ENCODE measurements at places on chromosomes 2 and 18.
A peak's percentile ranks its signal among the peaks of the same experiment; 100 is the strongest.

DNA sequence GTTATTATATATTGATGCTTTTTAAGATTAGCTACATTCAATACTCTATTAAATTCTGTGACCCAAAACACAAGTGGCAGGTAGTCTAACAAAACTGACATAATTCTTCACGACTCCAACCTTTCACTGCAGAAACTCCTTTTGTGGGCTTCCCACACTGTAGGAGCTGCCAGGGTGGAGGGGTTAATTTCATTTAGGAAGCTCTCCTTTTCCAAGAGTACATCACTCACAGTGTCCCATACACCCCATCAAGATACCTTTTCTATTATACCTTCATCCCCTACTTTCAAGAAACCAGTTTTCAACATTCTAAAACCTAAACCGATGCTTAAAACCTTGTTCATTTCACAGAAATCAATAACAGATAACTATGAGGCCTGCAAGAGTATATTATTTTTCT, 825 bp downstream of the THUMPD2 start:
- no peak for DNase-seq

GRCh38 chr18:61666876-61667590, 225.8 kb downstream of the RNF152 start:
- DNase-seq: peak; percentile 25

DNA sequence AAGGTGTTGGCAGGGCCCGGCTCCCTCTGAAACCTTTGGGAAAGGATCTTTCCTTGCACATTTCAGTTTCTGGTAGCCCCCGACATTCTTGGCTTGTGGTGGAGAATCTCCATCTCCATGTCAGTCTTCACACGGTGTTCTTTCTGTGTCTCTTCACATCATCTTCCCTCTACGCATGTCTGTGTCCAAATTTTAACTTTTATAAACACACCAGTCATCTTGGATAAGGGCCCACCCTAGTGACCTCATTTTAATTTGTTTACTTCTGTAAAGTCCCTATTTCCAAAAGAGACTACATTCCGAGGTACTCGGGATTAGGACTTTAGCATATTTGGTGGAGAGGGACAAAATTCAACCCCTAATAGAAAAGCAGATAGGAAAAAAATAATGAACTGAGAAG, 138.4 kb downstream of the GALNT3 start:
- DNase-seq: no peak

DNA sequence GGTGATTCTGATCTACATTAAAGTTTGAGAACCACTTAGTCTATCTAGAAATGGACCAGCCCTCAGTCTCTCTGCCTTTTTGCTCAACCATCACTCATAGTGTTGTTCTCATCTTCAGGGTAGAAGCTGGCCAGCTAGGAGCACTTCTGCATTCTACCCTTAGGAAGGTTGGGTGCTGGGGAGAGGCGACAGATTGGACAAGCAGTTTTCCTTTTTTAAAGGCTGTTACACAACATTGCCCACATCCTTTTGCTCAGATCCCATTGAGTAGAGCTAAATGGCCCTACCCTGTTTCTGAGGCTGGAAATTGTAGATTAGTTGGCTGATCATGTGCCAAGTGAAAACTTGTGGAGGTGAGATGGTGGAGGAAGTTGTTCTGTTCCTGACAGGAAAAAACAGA, 35.6 kb downstream of the OSBPL6 start:
- DNase-seq: no peak

DNA sequence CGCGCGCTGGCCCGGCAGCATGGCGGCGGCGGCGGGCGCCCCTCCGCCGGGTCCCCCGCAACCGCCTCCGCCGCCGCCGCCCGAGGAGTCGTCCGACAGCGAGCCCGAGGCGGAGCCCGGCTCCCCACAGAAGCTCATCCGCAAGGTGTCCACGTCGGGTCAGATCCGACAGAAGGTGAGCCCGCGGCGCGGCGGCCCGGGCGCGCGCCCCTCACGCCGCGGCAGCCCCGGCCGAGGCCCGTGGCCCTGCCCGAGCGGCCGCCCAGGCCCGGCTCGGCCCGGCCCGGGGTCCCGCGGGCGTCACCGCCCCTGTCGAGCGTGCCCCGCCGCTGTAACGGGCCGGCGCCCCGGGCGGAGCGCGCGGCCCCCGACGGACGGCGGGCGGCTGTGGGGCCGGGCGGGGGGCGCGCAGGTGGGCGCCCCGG, 218 bp downstream of the DGKD start:
- DNase-seq: no peak

- DNase-seq: no peak
Measured at GRCh38 chr2:172208791-172209325, 106.2 kb upstream of the DLX2 start.

DNA sequence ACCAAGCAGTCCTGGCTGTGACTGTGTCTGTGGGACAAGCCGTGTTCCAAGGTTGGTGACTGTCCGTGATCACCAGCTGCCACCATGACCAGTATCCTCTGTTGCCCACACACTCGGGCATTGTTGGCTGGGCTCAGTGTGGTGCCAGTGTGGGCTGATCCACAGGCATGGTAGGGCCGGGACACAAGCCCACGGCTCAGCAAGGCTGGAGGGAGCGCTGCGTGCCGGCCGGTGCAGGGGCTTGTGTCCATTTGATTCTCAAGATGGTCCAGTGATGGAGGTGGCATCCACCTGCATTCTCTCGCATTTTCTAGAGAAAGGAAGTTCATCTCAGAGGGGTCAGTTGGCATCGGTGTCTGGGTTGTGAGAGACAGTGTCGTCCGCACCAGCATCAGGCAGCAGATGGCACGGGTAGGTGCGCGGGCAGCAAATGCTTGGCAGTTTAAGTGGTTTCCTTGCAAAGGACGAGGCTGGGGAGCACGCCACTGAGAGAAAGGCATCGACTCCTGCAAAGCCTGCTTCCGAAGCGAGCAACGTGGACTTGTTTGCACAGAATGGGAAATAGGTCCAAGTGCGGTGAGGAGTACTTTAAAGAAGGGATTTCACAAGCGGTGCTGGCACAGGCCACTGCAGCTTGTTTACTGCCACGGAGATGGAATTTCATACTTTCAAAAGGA, 20.9 kb downstream of the TWIST2 start:
- no peak for DNase-seq

- DNase-seq: peak; percentile 28
Measured at GRCh38 chr2:222613715-222614331, 42.1 kb downstream of the FARSB start.

- no peak for DNase-seq
Measured at GRCh38 chr18:10661317-10661716, 135.5 kb downstream of the NAPG start.

GRCh38 chr2:17620841-17621240, 80.3 kb downstream of the VSNL1 start:
- DNase-seq: no peak

DNA sequence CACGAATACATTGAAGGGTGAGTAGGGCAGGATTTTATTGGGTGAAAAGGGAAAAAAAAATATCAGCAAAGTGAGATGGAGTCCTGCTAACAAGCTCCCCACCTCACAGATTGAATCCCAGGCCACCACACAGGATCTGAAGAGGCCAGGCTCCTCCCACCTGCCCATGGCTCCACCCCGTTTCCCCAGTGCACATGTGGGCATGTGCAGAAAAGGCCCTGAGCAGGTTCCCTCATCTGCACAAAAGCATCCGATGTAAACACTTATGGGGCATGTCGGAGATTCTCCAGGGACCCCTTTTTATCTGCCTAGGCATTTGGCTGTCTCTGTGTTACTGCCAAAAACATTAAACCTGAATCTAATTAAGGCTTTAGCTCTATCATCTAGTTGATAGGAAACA, 35.2 kb downstream of the SKA1 start:
- DNase-seq: no peak

DNA sequence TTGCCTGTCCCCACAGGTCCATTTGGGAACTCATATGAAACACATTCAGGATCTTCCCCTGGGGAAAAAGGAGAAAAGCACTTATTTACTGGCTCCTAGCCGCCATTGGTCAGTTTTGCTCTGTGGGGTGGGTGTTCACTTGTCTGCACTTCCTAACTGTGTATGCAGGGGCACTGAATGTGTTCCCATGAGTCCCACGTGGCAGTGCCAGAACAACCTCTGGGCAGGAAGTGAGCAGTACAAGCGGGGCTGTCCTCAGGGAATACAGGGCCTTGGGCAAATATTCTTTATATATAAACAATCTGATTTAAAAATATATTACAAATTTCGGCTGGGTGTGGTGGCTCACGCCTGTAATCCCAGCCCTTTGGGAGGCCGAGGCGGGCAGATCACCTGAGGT, 21.8 kb upstream of the CTIF start:
- DNase-seq: no peak

GRCh38 chr2:195456771-195457170, 200.3 kb upstream of the SLC39A10 start:
- no peak for DNase-seq

- DNase-seq: no peak
Measured at GRCh38 chr2:8455236-8456150, 226.4 kb upstream of the ID2 start.

GRCh38 chr2:42095923-42096408, 48.1 kb downstream of the PKDCC start:
- no peak for DNase-seq

DNA sequence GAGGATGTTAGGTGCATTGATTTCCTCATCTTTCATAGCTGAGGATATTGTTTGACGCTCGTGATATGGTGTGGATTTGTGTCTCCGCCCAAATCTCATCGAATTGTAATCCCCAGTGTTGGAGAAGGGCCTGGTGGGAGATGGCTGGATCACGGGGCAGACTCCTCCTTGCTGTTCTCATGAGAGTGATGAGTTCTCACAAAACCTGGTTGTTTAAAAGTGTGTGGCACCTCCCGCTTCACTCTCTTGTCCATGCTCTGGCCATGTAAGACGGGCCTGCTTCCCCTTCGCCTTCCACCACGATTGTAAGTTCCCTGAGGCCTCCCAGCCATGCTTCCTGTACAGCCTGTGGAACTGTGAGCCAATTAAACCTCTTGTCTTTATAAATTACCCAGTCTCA, 28.4 kb upstream of the GPC1 start:
- DNase-seq: no peak

GRCh38 chr18:28063271-28063761, 113.6 kb downstream of the CDH2 start:
- DNase-seq: no peak

- DNase-seq: no peak
Measured at GRCh38 chr2:11140492-11140891, 14.8 kb upstream of the SLC66A3 start.

DNA sequence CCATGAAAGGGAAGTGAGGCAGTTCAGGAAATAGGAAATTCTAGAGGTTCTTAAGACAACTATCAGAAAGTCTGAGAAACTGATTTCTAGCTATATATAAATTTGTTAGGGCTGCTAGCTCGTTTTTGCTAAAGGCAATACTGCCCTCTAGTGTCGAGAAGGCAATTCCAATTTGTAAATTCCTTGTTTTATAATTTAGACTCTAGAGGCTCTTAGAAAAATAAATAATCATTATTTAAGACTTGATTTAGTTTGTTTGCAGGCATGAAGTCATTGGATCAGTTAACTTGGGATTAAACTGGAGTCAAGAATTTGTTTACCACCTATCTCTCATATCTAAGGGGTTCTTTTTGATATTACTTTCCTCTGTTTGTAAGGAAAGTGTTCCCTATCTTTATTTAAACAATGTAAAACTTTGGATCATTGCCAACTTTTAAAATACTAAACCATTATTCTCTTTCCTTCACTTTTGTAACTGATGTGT, 66.2 kb downstream of the ACVR2A start:
- DNase-seq: no peak

GRCh38 chr2:70871398-70872211, 36.0 kb upstream of the CD207 start:
- DNase-seq: no peak

- DNase-seq: no peak
Measured at GRCh38 chr2:163934131-163934530, 198.3 kb upstream of the FIGN start.

- no peak for DNase-seq
Measured at GRCh38 chr2:14642499-14642898, 10.0 kb downstream of the LRATD1 start.

DNA sequence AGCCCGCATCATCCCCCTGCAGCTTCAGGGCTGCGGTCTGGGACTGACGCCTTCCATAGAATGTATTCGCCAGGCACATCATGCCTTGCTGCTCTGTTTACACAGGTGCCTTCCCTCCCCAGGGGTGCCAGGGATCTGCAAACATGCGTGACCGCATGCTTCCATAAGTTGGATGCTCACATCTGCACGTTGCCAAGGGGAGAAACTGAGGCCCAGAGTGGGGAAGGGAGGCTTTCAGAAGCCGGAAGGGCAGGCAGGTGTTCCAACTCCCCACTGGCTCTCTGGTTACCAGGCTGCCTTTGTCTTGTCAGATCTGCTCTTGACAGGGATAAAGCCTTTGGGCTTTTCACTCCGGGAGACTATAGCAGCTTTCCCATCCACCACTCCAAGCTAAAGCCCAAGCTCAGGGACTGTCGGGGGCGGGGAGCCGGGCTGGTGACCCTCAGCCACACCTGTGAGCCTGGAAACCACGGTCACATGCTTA, 125.8 kb upstream of the TNP1 start:
- DNase-seq: peak; percentile 17

DNA sequence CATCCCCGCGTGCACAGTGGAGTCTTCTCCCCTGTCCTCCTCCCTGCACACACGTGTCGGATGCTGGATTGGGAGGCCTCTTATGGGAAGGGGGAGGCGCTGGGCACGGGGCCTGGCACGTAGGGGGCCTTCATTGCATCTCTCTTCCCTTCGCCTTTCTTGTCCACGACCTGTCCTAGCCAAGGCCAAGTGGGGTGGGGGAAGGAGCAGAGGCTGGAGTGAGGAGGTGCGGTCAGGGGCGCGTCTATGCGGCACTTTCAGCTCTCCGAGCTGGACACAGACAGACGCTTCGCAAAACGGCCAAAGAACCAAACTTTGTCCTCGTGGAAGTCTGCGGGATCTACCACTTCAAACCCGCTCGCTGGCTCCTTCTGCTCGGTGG, 13.4 kb downstream of the ALPG start:
- no peak for DNase-seq

DNA sequence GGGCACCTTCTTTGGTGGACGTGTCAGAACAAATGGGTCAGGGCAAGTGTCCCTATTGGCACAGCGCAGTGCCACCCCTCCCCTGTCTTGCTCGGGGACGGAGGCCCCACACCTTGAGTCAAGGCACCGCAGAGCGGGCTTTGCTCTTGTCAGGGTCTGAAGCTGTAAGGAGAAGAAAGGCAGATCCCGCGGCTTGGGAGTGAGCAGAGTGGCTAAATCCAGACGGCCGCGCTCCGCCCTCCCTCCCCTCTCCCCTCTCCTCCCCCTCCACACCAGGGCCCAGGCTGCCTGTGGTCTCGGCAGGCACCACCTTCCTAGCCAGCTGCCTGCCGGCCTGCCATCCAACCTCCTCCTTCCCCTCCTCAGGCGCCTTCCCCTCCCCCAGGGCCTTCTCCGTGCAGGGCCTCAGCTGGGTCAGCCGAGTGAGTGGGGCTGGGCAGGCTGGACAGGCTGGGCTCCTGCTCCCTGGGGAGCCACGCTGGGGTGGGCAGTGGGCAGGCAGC, 25.8 kb downstream of the SPEG start:
- DNase-seq: no peak

- DNase-seq: no peak
Measured at GRCh38 chr2:11097038-11097720, 58.1 kb upstream of the SLC66A3 start.

- DNase-seq: peak; percentile 87
Measured at GRCh38 chr18:54529444-54529843, 61.6 kb upstream of the DYNAP start.
